ENCODE measurements at places on chromosomes 2 and 18.

- no peak for DNase-seq
Measured at GRCh38 chr2:216949700-216950413, 90.0 kb upstream of the TNP1 start.

GRCh38 chr18:74497778-74498177, 1.6 kb downstream of the CNDP2 start:
- DNase-seq = no peak

- no peak for DNase-seq
Measured at GRCh38 chr18:54673936-54674335, 82.9 kb downstream of the DYNAP start.

DNA sequence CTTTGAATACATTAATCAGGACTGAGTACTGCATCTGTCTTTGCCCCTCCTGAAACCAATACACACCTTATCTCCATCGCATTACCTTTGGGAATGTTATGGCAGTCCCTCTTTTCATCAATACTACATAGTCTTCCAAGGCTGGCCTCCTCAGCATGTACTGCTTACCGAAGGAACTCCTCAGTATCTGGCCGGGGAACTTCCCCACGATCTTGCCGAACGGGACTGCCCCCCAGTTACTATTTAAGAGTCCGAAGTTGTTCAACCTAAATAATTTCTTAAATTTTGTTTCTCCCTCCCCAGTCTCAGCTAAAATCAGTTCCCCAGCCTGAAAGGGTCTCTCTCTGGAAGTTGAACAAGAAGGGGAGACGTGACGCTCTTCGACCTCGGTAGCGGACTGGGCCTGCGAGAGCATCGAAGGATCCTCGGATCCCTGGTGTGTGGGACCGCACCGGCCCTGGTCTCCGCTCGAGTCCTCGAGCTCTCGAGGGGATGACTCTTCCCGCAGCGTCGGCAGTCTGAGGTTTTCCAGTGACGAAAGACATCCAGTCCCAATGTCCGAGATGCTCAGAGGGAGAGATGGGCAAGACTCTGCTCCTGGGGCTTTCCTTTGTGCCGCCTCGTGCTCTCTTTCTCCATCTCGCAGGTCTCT, 489 bp downstream of the TRMT61B start:
- no peak for DNase-seq

GRCh38 chr2:112880091-112880531, 30.9 kb upstream of the IL37 start:
- DNase-seq = peak; percentile 34

GRCh38 chr2:205717999-205718398, 35.7 kb downstream of the NRP2 start:
- no peak for DNase-seq

GRCh38 chr18:37604032-37604431, 38.4 kb upstream of the CELF4 start:
- no peak for DNase-seq

GRCh38 chr2:73172963-73173362, 29.4 kb upstream of the NOTO start:
- no peak for DNase-seq

DNA sequence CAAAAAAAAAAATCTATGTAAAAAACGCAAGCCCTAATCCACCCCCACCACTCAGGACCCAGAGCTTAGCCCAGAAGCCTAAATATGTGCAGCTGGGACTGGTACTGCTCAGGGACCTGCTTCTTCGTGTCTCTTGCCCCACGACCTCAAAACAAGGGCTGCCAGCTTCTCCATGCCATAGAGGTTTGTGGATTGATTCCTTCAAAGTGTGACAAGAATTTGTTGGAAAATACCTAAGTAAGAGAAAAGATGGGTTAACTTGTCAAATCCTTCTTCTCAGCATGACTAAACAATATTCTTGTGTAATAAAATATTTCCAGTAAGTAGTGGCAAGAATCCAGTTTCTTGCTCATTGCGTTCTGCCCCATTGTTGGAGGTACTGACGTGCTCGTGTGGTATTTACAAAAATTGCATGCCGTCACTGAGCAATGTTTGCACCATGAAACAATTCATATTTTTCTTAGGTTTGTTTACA, 825 bp upstream of the SCYGR1 start:
- peak; percentile 22 for DNase-seq

DNA sequence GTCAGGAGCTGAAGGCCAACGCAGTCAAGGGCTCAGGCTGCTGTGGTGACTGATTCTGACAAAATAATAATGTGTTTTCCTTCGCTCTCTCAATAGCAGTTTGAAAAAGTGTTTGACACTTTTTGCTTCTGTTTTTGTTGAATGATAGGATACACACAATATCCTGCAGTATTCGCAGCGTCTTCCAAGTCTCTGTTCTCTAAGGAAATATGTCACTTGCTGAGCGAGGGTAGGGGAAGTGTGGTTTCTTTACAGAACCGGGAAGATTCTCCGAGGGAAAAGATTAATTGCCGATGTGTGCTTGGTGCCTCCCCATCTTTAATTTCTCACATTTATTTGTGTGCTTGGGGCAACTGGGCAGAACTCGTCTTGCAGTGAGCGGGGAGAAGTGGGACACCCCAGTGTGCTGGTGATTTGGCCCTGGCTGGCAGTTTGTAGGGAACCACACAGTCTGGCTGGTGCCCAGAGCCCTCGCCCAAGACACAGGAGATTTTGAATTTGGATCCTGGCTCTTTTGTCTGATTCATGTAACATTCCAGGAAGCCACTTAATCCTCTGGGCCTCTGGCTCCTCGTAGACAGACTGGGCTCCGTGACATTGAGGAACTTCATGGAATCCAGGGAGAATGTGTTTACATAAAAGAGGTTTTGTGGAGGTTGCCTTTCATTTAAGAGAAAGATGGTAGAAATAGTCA, 169.4 kb downstream of the LDLRAD4 start:
- DNase-seq = no peak

DNA sequence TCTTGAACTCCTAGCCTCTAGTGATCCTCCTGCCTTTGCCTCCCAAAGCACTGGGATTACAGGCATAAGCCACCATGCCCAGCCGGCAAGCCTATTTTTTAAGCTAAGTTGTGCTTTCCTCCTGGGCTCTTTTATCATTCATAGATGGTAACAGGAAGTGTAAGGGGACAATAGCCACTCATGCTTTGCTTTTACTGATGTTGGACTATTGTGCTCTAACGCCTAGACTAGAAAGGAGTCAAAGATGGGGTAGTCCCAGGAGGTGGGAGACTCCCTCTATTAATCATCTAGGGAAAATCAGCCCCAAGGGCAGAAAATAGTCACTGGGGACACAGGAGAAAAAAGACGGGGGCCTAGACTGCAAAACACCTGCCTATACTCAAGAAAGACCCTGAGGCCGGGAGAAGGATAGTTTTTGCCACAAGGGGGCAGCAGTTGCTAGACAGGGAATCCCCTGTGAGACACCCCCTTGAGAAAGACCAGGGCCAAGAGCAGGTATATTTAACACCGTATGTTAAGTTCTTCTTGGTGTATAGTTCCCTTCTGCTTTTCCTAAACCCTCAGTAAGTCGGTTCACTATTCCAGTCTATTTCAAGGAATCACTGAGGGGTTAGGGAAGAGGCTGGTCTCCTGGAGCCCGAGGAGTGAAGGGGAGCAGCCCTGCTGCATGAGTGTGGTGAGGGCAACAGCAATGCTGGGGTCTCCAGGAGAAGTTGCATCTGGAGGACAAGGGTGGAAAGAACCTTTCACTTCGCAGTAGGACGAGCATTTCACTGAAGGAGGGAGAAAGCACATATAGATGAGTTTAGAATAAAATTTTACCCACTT, 2.1 kb upstream of the CXCR1 start:
- peak; percentile 31 for DNase-seq

DNA sequence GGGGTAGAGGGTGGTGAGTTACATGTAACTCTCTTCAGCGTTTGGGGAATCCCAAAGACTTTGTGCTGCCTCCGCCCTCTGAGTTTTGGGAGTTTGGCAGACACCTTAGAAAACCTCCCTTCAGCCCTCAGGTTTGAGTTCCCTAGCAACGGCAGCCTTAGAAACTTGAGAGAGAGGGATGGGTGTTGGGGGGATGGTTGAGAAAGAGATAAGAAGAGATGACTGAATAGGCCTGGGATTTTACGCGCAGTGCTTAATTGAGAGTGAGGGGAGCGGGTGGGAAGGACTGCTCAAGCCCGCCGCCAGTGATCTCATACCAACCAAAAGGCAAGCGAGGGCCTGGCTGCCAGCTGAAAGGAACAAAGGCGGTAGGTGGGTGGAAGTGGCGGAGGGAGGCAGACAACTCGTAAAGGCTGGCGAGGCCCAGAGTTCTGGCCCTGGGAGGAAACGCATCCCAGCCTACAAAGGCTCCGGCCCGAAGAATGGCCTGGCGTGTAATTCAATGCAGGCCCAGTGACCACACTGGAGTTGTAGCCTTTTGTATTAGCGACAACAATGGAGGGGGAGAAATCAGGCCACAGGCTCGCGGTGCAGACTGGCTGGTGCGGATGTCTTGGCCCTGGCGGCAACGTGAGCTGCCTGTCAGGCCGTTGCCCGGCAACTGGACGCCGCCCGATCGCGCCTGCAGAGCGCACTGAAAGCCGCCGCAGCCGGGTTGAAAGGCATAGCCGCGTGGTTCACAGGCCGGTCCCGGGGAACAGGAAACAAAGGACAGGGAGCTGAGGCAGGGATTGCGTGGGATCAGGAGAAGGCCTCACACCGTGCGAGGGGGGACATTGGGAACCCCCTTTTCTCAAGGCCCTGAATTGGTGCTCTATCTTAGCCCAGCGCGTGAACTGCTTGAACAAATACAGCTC, 39.9 kb upstream of the DARS1 start:
- DNase-seq = no peak

- no peak for DNase-seq
Measured at GRCh38 chr18:63679820-63680606, 18.3 kb upstream of the SERPINB3 start.

DNA sequence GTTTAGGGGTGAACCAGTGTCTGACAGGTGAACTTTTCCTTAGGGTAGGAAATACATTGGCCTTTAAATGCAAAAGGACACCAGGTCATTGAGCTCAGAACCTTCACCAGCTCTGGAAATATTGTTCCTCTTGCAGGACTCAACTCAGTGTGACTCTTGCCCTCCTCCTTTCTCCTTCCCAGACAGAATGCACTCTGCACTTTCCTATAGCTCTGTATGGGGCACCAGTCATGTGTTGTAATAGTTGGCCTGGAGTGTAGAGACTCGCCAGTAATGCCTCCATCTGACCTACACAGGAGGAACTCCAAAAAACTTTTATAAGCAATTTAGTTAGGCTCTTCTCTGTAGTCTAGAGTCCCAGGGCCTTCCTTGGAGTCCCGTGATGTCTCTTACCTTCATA, 248.5 kb upstream of the EPAS1 start:
- DNase-seq = no peak

DNA sequence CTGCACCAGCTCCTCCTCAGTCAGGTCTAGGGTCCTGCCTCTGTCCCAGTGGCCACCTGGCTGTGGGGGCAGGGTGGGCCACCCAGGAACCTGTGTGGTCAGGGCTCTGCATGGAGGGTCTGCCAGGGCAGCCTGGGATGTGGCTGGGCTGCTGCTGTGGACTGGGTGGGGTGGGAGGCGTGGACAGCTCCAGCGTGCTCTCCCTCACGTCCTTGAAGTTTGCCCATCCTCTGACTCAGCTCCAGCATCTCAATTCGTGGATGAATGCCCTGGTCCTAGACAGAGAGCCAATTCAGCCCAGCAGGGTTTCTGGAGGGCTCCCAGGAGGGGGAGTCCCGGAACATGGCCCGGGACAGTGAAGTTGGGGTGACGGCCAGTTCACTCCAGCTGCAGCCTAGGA, 64.3 kb upstream of the EPAS1 start:
- DNase-seq = no peak

DNA sequence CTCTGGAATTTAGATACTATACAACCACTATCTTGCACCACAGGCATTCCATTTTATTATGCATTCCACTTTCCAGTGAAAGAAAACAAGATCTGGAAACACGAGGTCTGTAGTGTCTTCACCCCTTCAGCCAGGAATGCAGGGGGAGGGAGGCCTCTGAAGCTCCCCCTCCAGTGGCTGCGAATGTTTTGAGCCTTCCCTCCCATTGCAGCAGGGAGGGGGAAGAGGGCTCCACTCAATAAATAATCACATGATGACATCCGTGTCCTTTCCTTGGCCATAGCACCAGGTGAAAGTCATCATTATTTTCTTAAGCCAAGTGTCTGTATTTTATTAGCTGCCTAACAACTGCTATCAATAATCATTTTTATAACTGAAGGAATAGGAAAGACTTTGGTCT, 38.6 kb downstream of the ALPK2 start:
- DNase-seq = no peak

GRCh38 chr2:138922973-138923563, 142.9 kb upstream of the NXPH2 start:
- no peak for DNase-seq

DNA sequence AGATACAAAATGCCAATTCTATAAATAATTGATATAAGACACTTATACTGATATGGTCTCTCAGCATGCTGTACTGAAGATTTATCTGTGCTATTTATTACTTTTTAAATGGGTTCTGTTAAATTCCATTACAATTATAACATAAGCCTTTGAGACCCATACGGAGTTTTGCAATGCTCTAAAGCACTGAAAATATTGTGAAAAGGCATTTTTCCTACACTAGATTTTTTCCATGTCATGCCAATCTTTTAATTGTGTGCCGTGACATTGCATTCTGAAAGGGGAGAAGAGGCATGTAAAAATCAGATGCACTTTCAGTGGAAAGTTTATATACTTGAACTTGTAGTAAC, 46.5 kb downstream of the EFEMP1 start:
- DNase-seq = no peak

GRCh38 chr2:242098445-242099128, 229.1 kb downstream of the RTP5 start:
- no peak for DNase-seq

GRCh38 chr2:151408788-151409600, 708 bp upstream of the RIF1 start:
- no peak for DNase-seq

DNA sequence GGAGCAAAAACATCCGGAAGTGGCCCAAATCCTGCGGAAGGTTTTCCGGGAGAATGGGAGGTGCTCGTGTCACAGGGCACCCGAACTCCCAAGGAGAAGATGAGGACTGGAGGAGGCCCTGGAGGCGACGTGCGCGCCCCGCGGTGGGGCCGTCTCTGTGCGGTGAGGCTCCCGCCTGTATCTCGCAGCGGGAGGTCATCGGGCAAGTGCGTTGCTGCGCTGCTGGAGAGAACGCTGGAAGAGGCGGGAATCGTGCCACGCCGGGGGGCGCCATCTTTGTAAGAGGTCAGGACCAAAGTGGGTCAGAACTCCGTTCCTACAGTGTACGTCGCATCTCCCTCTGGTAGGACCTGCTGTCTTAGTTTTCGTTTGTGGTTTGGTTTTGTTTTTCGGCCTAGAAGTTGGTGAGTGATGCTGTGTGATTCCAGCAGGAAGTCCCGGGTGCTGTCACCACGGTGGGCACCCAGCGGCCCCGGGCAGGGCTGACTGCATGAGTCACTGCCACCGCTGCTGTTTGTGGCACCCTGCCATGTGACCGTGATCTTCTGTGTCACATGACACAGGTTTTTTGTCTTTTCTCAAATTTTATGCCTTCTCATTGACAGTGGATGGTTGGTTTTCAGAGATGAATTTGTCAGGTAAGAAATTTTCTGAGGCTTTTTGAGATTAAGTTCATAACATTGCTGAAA, 21.5 kb upstream of the ATP9B start:
- no peak for DNase-seq
